A549 treated with CORT108297 at 1 μM for 4 hours (cell line): ENCODE measurements at places on chromosomes 13 and 19. TPM values are rescaled to one million over a fixed set of nuclear protein-coding genes. Genes with fewer than 3 reads are reported as not detected.

ZNF490 gene
- total RNA-seq = 0.34 to 0.89 TPM (median 0.70 TPM) in 5 replicates

JAK3 gene
- total RNA-seq = 0.22 to 0.43 TPM (median 0.30 TPM) in 5 replicates

B3GNT8 gene
- 0.05 to 0.21 TPM (median 0.10 TPM) in 4 of 5 replicates, not detected in the other for total RNA-seq

COMP gene
- 0.04 to 0.06 TPM (median 0.05 TPM) in 4 of 5 replicates, not detected in the other for total RNA-seq

MPHOSPH8 gene
- total RNA-seq = 11.8 to 15.6 TPM (median 13.3 TPM) in 5 replicates

SLC10A2 gene
- total RNA-seq = not detected in 5 replicates

MAU2 gene
- 10.4 to 15.0 TPM (median 13.9 TPM) in 5 replicates for total RNA-seq

CTXN1 gene
- total RNA-seq = 8.5 to 24.3 TPM (median 22.2 TPM) in 5 replicates

SELENOV gene
- not detected in 5 replicates for total RNA-seq

MIPEP gene
- total RNA-seq = 20.8 to 29.4 TPM (median 26.8 TPM) in 5 replicates

ATP4B gene
- total RNA-seq = not detected in 5 replicates

RASGRP4 gene
- 0.07 to 0.14 TPM (median 0.11 TPM) in 3 of 5 replicates, not detected in the others for total RNA-seq

AZU1 gene
- total RNA-seq = 0.21 to 0.54 TPM (median 0.25 TPM) in 5 replicates

PLK5 gene
- total RNA-seq = 0.05 TPM in 1 of 5 replicates, not detected in the others

CD79A gene
- 0.47 to 1.3 TPM (median 1.0 TPM) in 5 replicates for total RNA-seq

PSG2 gene
- 0.05 TPM in 1 of 5 replicates, not detected in the others for total RNA-seq

ZNF528 gene
- 0.08 to 0.21 TPM (median 0.10 TPM) in 4 of 5 replicates, not detected in the other for total RNA-seq

SIGLEC8 gene
- total RNA-seq = not detected in 5 replicates

RXFP2 gene
- total RNA-seq = not detected in 5 replicates

FPR1 gene
- 0.07 to 0.31 TPM (median 0.08 TPM) in 4 of 5 replicates, not detected in the other for total RNA-seq

NFKBIB gene
- 64.4 to 131 TPM (median 110 TPM) in 5 replicates for total RNA-seq

TEX29 gene
- 0.13 to 0.29 TPM in 2 of 5 replicates, not detected in the others for total RNA-seq

ZNF563 gene
- total RNA-seq = not detected in 5 replicates

RFPL4AL1 gene
- 0.28 TPM in 1 of 5 replicates, not detected in the others for total RNA-seq

KL gene
- 0.03 to 0.07 TPM (median 0.04 TPM) in 4 of 5 replicates, not detected in the other for total RNA-seq

TINCR gene
- 1.8 to 3.6 TPM (median 2.9 TPM) in 5 replicates for total RNA-seq

FXYD1 gene
- 0.08 to 0.45 TPM (median 0.30 TPM) in 5 replicates for total RNA-seq

APBA3 gene
- 10.3 to 15.0 TPM (median 13.6 TPM) in 5 replicates for total RNA-seq

TMIGD2 gene
- total RNA-seq = not detected in 5 replicates

PMIS2 gene
- not detected in 5 replicates for total RNA-seq
